ENCODE measurements at places on chromosomes 5 and 9.

- DNase-seq: no peak
Measured at GRCh38 chr5:180380856-180381255, 27.7 kb upstream of the GFPT2 start.

- no peak for DNase-seq
Measured at GRCh38 chr5:32760091-32760509, 49.0 kb downstream of the NPR3 start.

DNA sequence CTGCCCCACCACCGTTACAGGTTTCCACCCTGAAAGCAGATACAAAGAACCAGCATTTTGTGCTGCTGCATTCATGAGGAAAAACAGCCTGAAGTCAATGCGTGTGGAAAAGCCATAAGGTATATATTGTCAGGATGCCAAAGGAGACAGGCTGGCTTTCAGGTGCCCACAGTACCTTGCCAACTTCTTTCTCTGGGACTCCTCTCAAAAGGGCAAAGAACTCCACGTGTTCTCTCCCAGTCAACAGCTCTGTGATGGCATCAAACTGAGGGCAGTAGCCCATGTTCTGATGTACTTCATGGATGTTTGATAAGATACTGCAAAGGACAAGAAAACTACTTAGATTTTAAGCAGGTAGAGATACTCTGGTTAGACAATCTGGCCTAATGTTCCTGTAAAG lies 24.3 kb downstream of the NIPSNAP3B start:
- DNase-seq: peak; percentile 71

DNA sequence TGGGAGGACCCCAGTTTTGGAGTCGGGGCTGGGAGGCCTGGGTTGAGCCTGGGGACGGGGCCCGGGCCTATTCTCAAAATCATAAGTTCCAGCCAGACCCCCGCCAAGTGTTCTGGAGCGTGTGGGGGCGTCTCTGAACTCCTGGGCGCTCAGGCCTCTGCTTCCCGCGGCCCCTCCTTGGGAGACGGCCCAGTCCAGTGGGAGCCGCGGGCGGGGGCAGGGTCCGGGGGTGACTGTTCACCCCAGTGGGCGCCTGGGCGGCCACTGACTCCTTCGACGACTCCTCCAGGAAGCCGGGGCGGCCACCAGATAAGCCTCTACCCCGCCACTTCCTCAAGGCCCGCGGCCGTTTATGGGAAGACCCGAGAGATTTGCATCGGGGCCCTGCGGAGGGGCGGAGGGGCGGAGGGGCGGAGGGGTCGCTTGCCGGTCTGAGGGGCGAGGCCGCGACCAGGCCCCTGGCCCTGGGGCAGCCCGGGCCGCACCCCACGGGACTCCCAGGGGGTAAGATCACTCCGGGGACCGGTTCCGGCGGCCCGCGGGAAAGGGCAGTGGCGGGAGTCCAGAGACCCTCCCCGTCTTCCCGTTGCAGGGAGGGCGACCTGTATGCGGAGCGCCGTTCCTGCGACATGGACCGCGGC lies 655 bp downstream of the TOR4A start:
- no peak for DNase-seq

DNA sequence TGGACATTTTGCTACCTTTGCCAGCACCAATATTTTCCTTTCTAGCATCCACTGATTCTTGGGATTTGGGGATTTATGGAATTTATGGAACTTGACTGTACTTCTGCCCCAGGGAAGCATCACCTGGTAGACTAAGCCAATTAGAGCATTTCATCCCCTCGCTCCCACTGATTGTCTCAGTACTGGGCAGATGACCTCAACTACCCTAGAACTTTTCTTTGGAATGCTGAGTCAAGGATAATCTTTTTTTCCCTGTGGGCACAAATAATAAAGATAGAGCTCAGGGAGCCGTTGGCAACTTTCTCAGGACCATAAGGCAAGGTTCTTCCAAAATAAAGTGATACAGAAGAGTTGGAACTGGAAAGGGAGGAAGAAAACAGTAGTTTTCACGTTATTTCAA lies 438.4 kb downstream of the PLK2 start:
- DNase-seq: no peak

- DNase-seq: no peak
Measured at GRCh38 chr5:171855798-171856763, 70.5 kb downstream of the SMIM23 start.

- no peak for DNase-seq
Measured at GRCh38 chr5:10548418-10549122, 15.3 kb upstream of the ANKRD33B start.

GRCh38 chr9:126719618-126720031 lies 85.2 kb upstream of the ZBTB43 start:
- peak; percentile 71 for DNase-seq

DNA sequence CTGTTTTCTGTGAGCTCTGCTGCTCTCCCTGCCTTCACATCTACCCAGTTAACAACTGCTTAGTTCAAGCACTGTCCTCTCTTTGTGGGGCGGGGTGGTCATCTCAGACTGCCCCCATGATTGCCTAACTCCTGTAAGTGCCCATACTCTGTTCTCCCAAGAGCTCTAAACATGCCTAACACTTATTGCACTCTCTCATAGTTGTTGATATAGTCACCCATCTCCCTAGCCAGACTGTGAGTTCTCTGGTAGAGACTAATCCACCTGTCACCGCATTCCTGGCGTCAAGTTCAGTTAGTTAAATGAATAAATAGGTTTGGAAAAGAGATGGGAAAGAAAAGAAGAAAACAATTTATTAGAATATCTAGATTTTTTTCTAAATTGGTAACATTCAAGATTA lies 18.3 kb upstream of the MUSK start:
- DNase-seq: no peak

DNA sequence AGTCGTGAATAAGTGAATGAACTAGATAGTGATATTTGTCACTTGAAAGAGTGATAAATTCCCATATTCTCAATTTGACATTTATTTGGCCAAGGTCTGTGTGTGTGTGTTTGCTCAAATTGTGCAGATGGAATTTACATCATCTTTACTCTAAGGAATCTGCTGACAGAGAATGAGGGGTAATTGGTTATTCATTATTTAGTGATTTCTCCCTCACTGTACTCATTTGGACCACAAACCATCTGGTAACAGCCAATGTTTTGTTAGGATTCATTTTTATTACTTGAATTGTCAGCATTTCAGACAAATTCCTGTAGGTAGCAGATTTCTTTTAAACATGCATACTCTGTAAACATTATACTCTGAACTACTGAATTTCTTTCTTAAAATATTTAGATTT lies 15.6 kb downstream of the VCAN start:
- no peak for DNase-seq

DNA sequence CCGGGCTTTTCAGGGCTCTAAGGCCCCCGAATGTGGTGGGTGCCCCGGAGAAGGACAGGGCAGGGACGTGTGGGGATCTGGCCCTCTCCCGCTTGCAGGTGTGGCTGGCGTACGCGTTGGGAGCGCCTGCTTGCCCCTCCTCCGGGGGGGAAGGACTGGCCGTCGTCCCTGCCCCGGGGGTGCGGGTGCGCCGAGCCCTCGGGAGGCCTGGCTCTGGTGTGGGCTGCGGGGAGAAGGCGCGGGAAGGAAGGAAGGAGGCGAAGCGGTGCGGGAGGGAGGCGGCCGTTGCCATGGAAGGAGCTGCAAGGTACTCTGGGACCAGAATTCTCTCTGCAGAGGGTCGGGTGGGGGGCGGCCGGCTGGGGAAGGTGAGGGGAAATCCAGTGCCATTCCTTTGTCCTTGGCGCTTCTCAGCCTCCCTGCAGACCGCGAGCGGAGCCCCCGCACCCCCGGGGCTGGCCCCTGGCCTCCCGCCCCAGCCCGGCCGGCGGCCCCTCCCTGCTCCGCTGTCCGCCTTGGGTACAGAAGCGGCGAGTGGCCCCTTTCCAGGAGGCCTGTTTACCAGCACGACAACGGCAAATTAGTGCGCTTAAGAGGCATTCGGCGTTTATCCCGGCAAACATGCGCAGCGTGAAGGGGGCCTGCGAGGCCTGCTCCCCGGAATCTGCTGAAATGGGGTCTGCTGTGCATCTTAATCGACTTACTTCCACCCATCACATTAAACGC lies 67.1 kb upstream of the UNC5A start:
- DNase-seq: peak; percentile 72

DNA sequence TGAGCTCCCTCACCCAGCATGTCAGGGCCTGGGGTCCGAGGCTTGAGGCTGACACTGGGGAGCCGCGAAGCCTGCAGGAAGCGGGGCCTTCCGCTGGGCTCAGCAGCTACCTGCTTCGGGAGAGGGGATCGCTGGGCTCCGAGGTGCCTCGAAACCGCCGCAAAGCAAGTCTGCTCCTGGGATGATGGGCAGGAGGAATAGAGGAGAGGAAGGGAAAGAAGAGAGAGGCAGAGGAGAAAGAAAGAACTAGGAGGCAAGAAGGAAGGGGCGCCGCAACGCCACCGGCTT lies 1.5 kb upstream of the PRDM12 start:
- DNase-seq: no peak

DNA sequence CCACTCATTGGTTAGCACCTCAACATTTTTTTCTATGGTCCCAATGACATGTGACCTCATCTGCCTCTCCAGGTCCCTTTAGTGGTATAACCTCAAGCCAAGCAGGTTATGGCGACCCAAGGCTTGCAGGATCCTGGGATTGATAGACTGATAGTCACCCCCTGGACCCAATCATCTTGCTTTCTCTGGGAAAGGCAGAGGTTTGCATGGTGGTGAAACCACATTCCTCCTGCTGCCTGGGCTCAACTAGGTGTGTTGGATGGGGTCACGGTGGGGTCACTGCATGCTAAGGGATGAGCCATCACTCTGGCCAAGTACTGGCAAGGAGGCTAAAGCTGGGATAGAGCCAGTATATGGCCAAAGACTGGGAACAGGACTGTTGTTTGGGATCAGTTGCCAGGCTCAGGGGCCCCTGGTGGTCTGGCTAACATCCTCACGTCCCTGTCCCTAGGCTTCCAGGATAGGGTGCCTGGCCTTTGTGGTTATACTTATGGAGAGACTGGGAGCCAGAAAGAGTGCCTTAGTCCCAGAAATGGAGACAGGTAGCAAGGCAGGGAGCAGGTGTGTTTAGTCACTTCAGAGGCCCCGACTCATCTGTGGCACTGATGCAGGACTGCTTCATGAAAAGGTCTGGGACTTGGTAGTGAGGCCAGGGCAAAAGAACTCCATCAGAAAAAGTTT lies 4.6 kb upstream of the SMIM32 start:
- no peak for DNase-seq

- DNase-seq: no peak
Measured at GRCh38 chr5:101163088-101163487, 260.0 kb upstream of the ST8SIA4 start.

- DNase-seq: no peak
Measured at GRCh38 chr5:150174285-150174684, 7.7 kb downstream of the CDX1 start.

DNA sequence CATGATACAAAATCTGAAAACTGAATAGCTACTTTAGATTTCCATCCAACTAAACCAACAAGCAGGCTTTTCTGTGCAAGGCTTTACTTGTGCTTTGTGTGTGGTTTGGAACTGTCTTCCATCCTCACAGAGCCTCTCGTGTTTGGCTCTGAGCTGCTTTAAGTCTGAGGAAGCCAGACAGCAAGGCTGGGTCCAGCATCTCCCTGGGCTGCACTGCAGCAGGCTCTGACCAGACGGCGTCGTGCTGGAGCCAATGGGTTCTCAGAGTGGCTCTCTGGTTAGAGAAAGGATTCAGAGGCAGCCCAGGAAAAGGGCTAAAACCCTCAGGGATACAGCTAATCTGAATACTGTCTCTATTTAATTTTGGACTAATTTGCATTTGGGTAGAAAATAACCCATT lies 207.9 kb upstream of the EFNA5 start:
- DNase-seq: no peak

- DNase-seq: no peak
Measured at GRCh38 chr5:44603496-44604272, 205.1 kb upstream of the MRPS30 start.

DNA sequence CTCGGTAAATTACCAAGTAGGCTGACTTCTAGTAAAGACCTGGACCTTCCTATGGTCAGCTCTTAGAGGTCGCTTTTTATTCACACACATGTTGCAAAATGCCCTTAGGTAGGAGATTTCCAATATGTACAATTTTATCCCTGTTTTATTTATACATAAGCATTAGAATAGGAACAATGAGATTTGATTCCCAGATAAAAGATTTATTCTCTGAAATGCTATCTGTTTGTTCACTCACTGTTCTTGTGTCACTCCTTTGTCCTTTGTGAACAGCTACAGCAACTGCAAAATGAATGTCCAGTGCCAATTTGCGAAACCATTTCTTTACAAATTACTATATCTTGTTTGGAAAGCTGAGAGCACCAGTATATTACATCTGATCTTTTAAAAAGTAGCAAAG lies 991.5 kb upstream of the TYRP1 start:
- DNase-seq: no peak

DNA sequence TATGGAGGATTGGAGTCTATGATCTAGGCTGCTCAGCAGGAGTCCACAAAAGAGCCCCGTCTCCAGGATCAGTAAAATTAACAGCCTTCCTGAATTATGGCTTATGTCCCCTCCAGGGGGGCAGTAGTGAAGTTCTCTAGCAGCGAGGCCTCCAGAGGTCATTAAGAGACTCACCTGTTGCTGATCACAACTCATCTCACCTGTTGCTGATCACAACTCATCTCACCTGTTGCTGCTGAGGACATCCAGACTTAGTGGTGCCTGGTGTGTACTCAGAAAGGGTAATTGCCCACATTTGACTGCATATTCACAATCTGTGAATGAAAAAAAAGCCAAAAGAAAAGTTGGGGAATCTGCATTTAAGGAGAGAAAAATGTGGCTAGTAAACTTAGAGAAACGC lies 129.5 kb downstream of the SMARCA2 start:
- no peak for DNase-seq

- DNase-seq: no peak
Measured at GRCh38 chr5:11869203-11869602, 35.0 kb downstream of the CTNND2 start.

GRCh38 chr5:82639393-82640144 lies 361.4 kb upstream of the RPS23 start:
- DNase-seq: no peak

DNA sequence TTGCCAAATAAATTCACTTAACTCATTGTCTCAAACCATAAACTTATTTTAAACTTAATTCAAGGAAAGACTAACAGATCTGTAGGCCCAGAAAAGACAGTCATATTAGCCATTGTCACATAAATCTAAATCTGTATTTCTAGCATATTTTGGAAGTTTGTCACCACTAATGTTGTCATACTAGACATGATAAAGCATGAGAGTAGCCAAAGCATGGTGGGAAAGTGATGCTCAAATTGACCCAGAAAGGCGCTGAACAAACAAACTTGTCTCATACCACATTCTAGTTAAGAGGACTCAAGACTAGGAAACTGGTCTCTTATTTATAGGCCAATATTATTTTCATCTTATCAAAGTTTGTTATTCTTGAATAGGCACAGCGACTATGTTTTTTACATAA lies 99.4 kb downstream of the VCAN start:
- no peak for DNase-seq

DNA sequence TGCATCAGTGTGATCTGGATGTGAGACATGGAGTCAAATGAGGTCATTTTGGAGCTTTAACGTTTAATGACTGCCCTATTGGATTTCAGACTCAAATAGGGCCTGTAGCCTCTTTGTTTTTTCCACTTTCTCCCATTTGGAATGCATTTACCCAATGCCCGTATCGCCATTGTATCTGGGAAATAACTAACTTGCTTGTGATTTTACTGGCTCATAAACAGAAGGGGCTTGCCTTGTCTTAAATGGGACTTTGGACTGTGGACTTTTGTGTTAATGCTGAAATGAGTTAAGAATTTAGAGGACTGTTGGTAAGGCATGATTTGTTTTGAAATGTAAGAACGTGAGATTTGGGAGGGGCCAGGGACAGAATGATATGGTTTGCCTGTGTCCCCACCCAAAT lies 494.6 kb downstream of the CHSY3 start:
- DNase-seq: no peak

Measured in cerebellar cortex (tissue), 1 donor.